ENCODE measurements at places on chromosomes 1 and 21.

DNA sequence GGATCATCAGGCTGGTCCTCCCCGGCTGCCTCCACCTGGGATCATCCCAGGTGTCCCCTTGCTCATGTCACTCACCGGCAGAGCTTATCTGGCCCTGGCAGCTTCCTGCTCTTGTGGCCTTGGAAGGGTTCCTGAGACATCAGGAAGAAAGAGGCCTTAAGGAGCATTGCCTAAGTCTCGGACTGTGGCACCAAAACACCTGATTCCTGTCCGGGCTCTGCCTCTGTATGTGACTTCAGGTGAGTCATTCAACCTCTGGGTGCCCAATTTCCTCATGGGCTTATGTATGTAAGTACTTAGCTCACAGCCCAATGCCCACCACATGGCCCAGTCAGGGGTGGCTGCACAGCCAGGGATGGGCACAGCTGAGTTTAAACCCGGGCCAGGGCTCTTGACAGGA lies 255.9 kb upstream of the VAMP3 start:
- no peak for DNase-seq

DNA sequence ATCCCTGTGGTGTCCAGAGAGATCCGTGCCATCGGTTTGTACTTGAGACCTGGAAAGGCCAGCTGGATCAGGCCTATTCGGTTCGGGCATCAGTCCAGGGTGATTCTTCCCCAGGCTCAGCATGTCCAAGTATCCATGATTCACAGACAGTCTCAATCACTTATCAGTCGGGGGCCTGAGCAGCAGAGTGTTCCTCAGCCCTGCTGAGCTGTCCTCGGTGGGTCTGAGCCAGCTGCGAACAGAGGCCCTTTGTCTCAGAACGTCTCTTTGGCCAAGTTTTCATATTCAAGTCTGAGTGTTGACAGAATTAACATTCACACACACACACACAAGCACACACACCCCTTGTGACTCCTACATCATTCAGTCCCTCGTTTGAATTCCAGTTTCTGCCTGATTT lies 33.4 kb upstream of the OSBPL9 start:
- DNase-seq, result no peak

- peak; percentile 18 for DNase-seq
Observed at GRCh38 chr1:116020668-116021272, 44.5 kb downstream of the SLC22A15 start.

DNA sequence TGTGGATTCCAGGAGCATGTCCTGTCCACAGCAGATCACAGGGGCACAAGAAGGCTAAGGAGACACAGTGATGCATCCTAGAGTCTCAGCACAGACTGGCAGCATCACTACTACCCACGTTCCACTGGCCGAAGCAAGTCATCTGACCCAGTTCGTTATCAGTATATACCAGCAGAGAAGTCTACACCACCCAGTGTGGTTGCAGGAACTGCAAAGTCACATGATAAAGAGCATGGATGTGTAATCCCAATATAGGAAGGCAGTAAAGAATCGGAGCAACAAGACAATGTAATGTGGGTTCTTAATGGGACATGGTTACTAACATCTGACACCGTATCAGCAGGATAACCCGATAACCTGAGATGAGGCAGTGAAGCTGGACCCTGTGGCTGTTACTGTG lies 246.6 kb downstream of the RRAGC start:
- DNase-seq, result no peak

DNA sequence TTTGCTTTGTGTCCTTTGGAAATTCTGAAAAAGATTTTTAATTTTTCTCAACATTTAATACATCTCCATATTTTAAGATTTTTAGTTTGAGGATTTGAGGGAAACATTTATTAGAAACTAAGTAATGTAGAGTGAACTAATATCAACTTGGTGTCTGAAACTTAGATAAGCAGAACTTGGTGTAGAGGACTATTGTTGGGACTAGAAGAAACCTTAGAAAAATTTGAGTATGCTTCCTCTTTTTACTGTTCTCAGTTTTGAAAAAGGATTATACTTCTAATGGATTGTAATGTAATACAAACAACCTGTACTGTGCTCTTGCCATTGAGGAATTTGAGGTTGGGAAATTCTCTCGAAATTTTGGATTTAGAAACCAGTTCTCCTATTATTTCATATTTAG lies 2.4 kb downstream of the FNBP1L start:
- DNase-seq, result no peak

- no peak for DNase-seq
Observed at GRCh38 chr21:36127250-36127904, 7.5 kb upstream of the CBR3 start.

DNA sequence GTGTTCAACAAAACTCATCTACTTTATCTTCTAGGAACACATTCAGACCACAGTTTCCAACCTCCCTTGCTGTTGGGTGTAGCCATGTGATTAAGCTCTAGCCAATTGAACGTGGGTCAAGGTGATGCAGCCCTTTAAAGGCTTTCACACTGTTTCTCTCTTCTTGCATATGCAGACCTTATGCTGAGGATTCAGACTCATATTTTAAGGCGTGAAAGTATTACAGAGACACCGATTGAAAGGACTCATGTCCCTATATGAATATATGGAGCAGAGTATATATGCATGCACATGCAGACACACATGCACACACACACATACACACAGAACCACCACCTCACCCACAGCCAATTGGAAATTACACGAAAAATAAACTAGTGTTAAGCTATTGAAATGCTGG lies 214.3 kb upstream of the NR5A2 start:
- DNase-seq, result no peak

- DNase-seq, result no peak
Observed at GRCh38 chr1:62274496-62275485, 44.4 kb downstream of the KANK4 start.

DNA sequence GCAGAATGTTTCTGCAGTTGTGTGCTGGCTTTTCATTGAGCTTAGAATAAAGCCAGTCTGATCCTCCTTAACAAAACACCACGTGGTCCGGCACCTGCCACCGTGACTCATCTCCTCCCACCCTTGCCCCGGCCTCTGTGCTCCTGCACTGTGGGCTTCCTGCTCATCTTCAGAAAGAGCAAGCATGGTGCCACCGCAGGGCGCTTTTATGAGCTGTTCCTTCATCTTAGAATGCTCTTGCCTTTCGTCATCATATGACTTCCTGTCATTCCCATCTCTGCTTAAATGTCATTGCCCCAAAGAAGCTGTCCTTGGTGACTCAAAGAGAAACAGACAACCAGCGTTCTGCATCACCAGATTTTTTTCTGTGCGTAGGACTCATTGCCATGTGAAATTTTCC lies 117.8 kb downstream of the HHAT start:
- DNase-seq, result no peak

- DNase-seq, result no peak
Observed at GRCh38 chr21:34276711-34277425, 86.9 kb upstream of the KCNE2 start.

DNA sequence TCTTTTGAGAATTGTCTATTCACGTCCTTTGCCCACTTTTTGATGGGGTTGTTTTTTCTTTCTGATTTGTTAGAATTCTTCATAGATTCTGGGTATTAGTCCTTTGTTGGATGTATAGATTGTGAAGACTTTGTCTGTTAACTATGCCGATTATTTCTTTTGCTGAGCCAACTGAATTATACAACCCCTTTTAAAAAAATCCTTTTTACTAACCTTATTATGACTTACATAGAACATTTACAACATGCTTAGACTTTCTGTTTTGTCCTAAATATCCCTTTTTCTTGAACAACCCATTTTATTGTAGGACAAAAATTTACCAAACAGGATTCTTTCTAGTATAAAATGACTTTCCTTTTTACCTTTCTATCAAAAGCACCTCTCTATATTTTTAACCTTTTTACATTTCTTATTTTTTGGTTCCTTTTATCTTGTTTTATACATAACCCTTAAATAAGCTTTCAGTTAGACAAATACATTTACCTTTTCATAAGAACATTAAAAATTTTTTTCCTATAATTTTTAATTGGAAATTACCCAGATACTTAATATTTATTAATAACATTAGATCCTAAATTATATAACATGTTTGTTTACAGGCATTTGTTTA lies 70.4 kb upstream of the TTLL7 start:
- no peak for DNase-seq

DNA sequence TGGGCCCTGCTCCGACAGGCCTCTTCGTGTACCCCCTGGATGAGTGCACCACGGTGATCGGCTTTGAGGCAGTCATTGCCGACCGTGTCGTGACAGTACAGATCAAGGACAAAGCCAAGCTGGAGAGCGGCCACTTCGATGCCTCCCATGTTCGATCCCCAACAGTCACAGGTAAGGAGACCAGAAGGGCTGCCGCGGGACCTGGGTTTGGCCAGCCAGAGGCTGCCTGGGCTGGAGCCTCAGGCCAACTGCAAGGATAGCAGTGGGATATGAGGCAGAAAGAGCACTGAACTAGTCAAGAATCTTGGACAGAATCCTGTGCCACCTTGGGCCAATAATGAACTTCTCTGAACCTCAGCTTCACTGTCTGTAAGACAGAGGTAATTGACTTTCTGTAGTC lies 22.1 kb downstream of the VWA5B1 start:
- DNase-seq, result no peak

DNA sequence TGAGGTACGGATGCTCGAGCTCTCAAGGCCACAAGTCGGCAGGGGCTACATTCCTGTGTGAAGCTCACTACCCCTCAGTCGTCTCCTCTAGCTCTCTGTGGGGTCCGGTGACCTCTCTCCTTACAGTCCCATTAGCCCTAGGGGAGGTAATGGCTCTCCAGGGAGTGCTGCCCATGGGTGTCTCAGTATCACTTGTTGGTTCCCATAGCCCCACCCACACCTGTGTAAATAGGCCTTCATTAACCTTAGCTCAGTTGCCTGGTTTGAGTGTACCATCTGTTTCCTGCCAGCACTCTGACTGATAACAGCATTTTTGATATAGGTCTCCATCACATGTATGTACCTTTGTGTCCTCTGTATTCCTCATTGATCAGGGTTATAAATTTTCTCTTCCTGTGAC lies 133.2 kb upstream of the KCNJ15 start:
- no peak for DNase-seq

GRCh38 chr1:57309630-57310029 lies 114.2 kb downstream of the DAB1 start:
- no peak for DNase-seq

- peak; percentile 98 for DNase-seq
Observed at GRCh38 chr1:109197158-109198042, 16.3 kb upstream of the SARS1 start.

GRCh38 chr1:156700736-156701531 lies 4.4 kb downstream of the CRABP2 start:
- no peak for DNase-seq

Measured in non-pigmented ciliary epithelial cell (primary cell).